Right lung (tissue), 10 donors: ENCODE measurements at places on chromosomes 6 and 20. TPM values are rescaled to one million over a fixed set of nuclear protein-coding genes. Genes with fewer than 3 reads are reported as not detected.

DNA sequence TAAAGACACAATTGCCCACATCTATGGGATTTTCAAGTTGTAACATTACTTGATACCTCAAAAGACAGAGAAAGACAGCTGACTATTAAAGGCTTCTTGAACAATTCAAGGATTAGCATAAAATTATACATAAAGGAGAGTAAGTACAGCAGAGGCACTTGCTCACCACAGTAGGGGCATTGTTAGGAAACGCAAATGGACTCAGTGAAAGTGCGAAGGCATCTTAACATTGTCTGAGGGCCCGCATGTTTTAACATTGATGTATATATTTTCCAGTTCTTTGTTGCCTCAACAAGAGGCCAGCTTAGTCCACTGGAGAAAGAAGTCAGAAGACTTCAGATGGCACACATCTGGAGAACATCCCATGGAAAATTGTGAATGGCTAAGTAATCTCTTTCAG lies 115.4 kb downstream of the SIM1 start:
- no peak for DNase-seq

CD24 gene
- 165 TPM for polyA plus RNA-seq

- peak; percentile 38 for DNase-seq
These were observed 334.5 kb upstream of the NT5E start for GRCh38 chr6:85115376-85115775.

RAET1E gene
- 0.29 TPM for polyA plus RNA-seq

GRCh38 chr6:164013480-164014208 lies 599.1 kb downstream of the QKI start:
- DNase-seq = no peak

- no peak for DNase-seq
These were observed 27.8 kb downstream of the RGS17 start for GRCh38 chr6:153103319-153103655.

GRCh38 chr6:14559746-14560536 lies 442.4 kb downstream of the CD83 start:
- DNase-seq = no peak

PLN gene
- 3.7 TPM for polyA plus RNA-seq

PFDN4 gene
- 50.6 TPM for polyA plus RNA-seq

DNA sequence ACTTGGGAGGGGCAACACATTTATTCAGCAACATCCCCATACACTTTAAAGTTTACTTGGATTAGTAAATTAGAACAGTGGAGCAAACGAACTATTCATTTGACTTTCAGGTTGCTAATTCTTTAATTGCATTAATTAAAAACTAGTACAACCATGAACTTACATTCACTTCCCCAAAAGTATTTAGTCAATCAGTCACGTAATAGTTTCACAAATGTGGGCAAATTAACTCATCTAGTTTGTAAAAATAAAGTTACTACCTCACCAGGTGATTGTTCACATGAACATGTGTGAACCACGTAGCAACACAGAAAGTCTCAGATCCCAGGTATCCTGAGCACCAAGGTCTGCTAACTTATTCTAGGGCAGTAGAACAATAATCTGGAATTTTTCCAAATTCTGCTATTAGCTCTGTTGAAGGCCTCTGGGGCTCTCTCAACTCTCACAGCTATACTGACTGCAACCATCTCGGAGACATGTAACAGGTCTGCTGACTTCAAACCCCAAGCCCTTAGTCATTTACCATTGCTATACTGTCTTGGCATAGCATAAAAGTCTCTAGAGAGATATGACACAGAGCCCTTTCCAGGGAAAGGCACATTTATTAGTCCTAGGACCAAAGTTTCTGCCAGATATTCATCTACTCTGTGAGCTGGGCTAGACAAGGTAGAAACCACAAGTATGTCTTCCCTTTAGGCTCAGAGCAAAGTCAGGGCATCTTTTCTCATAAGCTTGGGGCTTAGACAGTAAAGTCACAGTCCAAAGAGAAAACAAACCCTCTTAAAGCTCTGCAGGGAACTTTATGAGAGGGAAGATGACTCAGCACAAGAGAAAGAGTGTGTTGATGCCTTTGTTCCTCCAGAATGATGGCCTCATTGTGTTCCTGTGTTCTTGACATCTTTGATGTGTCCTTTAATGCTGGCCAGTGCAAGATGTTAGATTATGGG lies 50.9 kb upstream of the CCDC28A start:
- DNase-seq = no peak
